ENCODE measurements at places on chromosomes 16 and 17. TPM values are rescaled to one million over a fixed set of nuclear protein-coding genes. Genes with fewer than 3 reads are reported as not detected.

DNA sequence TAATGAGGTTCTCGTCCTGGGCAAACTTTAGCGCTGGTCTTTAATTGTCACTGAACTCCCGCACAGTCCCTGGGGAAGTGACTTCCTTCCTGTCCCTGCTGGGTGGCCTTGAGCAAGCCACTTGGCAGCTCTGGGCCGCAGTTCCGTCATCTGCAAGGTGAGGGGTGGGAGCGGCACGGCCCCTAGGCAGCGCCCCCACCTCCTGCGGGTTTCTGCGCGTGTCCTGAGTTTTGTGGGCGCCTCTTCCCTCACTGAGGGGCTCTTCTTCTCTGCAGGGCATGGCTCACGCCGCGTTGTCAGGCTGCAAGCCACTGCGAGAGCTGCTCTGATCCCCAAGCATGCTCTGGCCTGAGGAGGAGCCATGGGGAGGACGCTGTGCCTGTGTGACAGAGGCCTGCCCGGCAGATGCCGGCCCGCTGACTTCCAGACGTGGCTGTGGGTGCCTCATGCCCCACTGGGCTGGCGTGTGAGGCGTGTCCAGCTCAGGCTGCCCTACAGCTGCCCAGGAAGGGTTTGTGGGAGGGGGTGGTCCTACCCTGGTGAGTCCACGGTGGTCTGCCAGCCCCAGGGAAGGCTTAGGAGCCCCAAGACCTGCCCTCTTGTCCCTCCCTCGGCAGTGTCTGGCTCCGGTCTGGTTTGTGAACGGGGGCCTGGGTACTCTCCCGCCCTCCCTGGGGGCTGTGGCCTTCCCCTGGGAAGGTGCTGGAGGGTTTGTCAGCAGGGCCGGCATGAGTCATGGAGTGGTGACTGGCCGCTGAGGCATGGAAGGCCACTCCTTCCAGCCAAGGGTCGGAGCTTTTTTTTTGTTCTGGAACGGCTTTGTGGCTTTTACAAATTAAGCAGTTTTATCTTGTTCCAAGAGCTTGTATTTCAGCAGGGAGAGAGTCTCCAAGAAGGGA is 182.0 kb downstream of the SEC14L1 start:
- DNase-seq: no peak

DNA sequence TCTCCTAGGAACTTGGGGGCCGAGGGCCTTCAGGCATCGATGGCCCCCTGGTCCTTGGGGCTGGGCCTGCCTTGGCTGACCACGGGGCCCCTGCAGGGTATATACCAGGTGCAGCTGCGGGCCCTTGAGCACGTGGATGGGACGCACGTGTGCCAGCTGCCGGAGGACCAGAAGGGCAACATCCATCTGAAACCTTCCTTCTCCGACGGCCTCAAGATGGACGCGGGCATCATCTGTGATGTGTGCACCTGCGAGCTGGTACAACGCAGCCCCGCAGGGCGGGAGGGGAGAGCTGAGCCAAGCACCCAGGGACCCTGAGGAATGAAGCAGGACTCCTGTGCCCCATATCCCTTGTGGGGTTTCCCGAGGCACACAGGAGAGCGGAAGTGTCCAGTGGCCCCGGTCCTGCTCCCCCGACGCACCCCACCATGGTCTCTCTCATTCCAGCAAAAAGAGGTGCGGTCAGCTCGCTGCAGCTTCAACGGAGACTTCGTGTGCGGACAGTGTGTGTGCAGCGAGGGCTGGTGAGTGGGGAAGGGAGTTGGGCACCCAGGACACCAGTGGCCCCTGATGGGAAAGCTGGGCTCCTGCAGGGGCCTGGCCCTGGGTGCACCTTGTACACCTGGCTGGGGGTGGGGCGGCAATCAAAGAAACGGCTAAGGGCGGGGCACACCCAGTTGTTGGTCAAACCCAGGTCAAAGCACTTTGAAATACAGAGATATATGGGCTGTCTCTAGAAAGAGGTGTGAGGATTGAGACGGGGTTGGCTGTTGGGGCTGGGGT is 10.6 kb downstream of the ITGB4 start:
- no peak for DNase-seq

DNA sequence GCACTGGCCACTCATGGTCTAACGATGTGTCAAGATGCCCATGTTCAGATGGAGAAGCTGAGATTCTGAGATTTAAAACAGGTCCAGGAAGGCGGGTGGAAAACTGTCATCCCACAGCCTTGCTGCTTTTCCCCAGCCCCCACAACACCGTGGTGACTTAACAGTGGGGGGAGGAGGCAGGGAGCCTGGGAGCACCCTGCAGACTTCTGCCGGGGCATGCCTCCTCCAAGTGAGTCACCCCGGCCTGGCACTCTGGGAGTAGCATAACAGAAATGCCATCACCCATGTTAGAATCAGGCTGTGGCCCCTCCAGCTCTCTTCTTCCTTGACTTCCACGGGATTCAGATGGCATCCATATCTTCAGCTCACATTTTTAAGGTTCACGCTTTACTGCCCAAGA is 164.8 kb downstream of the CBLN1 start:
- no peak for DNase-seq

DNA sequence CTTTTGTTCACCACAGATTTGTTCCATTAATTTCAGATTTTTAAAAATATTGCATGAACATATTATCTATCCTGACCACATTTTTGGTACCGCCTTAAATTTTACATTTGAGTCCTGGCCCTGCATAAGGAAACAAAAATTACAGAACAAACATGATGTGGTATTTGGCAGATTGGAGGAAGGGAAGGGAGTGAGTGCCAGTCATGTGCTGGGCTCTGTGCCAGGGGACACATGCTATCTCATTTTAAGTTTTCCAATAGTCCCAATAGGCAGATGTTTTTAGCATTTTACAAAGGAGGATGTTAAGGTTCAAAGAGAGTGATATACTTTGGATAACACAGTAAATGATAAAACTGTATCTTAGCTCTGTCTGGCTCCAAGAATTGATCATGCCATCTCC is 185.1 kb downstream of the CDK5R1 start:
- DNase-seq: no peak

GRCh38 chr16:21611198-21611555 is 11.8 kb downstream of the METTL9 start:
- DNase-seq: no peak

DNA sequence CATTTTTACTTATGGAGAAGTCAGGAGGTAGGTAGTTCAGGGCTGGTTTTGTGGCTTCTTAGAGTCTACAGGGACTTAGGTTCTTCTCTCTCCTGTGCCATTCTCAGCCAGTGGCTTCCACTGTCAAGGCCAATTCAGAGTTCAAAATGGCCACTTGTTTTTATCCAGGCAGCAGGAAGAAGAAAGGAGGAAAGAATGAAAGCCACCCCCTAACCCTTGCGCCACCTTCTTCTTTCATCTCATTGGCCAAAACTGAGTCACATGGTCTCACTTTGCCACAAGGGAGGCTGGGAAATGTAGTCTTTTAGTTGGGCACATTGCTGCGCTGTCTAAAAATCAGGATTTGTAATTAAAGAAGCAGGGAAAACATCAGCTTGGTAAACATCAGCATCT is 60.8 kb upstream of the MED9 start:
- peak; percentile 51 for DNase-seq

DNA sequence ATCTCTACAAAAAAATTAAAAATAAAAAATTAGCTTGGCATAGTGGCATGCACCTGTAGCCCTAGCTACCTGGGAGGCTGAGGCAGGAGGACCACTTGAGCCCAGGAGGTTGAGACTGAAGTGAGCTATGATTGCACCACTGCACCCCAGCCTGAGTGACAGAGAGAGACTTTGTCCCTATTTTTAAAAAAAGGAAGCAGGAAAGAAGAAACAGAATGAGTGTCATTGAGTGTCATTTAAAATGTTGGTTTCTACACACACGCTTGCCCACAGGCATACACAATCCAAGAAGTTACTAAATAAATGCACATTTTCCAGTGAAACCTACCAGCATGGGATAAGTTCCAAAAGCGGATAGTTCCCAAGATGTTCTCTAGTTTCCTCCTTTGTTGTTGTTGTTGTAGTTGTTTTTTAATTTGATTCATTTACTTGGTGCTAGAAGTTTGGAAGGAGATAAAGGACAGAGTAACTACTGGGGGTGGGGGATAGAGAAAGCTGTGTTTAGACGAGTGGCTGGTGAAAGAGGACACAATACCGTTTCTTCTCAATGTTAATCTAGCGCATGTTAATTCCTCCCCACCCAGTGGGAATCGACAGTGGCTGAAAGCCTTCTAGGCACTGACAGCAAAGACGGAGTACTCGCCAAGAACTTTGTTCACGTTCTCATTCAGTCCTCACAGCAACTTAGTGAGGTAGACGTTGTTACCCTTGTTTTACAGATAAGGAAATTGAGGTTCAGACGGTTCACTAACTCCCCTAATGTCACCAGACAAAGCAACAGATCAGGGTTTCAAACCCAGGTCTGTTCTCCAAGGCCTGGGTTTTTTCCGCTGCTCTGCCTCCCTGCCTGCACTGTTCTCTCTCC is 17.3 kb downstream of the MRPS23 start:
- DNase-seq: no peak

DNA sequence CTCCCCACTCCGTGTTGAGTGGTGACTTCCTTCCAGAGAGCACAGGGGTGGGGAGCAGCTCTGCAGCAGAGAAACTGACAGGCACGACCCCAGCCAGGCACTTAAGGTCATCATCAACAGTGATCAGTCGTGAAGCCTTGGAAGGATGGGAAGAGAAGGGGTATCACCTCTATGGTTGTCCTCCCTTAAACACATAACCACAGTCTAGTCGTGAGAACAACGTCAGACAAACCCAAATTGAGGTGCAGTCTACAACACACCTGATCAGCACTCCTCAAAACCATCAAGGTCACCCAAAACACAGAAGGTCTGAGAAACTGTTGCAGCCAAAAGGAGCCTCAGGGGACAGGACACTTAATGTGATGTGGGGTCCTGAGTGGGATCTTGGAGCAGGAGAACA is 68.3 kb downstream of the MPRIP start:
- no peak for DNase-seq

DNA sequence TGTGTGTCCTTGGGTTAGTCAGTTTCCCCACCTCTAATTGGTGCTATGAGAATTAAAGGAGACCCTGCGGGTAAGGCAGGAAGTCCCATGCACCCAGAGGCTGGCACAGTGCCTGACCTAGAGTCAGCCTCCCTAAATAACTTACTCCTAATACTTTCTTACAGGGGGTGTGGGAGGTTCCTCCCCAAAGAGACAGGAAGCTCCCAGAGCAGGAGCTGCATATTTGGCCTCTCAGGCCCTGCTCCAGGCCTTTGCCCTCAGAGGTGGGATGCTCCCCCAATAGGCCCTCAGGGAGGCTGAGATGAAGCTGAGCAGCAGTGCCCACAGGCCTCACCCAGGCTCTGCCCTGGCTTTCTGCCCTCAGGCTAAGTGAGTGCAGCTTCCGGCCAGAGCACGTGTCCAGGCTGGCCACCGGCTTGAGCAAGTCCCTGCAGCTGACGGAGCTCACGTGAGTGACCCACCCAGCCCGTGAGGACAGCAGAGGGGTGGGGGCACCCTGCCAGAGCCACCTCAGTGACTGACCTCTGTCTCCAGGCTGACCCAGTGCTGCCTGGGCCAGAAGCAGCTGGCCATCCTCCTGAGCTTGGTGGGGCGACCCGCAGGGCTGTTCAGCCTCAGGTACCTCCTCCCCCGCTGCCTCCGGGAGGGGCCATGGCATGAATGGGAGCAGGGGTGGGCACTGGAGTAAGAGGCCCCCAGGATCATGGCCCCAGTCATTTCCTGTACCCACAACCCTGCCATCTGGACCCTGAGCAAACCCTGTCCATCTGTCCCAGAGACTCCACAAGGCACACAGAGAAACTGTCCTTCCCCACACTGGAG is 31.1 kb upstream of the CPNE2 start:
- DNase-seq: no peak

GRCh38 chr16:31502981-31503380 is 5.2 kb downstream of the RUSF1 start:
- no peak for DNase-seq

GRCh38 chr16:49484451-49484849 is 110.8 kb downstream of the C16orf78 start:
- peak; percentile 18 for DNase-seq

- DNase-seq: no peak
Measured at GRCh38 chr17:72416054-72416675, 295.3 kb downstream of the SOX9 start.

DNA sequence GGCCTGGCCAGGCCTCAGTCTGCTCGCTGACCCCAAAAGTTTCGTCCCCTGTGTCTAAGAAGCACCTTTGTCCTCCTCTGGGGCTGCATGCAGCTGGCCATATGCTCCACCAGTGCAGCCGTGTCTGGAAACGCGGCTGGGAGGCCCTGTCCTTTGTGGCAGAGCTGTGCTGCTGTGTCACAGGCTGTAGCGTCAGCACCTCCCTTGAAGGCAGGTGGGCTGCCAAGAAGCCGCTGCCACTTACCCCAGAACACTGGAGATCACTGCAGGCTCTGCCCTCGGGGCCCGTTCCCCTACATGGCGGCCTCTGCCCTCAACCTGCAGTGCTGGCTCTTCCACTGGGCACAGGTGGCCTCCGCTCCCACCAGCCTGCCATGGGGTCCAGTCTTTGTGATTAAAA is 15.7 kb upstream of the MC1R start:
- no peak for DNase-seq

DNA sequence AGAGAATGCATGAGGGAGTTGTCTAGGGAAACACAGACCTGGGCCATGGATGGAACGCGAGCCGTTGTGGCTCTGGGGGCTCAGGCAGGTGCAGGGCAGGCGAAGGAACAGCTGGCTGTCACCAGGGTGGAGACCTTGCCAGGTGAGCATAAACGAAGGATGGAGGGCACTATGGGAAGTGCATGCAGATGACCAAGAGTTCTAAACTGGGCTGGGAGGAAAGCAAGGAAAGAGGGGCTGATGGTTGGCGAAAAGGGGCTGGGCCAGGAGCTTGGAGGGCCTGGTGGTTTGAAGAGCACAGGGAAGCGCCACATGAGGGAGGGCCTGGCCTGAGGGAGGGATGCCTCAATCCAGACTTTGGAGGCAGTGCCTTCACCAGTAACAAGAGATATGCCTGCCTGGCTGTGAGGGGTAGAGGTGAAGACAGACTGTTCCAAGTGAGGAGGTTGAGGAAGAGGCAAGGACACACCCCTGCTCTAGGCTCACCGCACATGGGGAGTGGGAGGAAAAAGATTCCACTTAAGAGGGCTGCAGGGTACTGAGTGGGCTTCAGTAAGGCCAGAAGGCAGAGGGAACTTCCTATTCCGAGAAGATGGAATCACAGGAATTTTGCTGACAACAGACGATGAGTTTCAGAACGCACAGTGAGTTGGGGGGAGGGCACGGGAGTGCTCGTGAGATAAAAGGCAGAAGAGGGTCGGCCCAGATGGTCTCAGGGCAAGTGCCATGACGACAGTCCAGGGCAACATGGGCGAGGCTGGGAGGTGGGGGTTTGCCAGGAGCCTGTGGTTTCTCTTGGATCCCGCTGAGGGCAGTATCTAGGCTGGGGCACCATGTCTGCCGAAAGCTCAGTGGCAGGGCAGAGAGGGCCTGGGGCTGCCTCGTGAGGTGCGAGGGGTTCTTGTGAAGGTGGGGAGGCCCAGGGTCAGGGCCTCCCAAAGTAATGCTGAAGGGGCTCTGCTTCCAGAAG is 20.6 kb downstream of the B9D1 start:
- DNase-seq: peak; percentile 5

GRCh38 chr16:66358231-66358630 is 8.3 kb upstream of the CDH5 start:
- no peak for DNase-seq

The ITGB4 gene
- 0.67 TPM for total RNA-seq

The KATNIP gene
- 13.7 TPM for total RNA-seq

The HOXB1 gene
- not detected for total RNA-seq

The KRT23 gene
- total RNA-seq: not detected

The HOXB8 gene
- total RNA-seq: not detected

The CCDC78 gene
- 4.2 TPM for total RNA-seq

The MFSD6L gene
- not detected for total RNA-seq

The ASB16 gene
- total RNA-seq: 0.19 TPM

The APOH gene
- total RNA-seq: not detected

Measured in activated CD4-positive, alpha-beta memory T cell treated with anti-CD3 and anti-CD28 coated beads for 36 hours (primary cell).